ENCODE measurements at places on chromosomes 5 and 9.

GRCh38 chr9:76676857-76677256 is 87.4 kb upstream of the PCA3 start:
- DNase-seq = no peak

- no peak for DNase-seq
These were observed 75.0 kb upstream of the RAD23B start for GRCh38 chr9:107208121-107208520.

DNA sequence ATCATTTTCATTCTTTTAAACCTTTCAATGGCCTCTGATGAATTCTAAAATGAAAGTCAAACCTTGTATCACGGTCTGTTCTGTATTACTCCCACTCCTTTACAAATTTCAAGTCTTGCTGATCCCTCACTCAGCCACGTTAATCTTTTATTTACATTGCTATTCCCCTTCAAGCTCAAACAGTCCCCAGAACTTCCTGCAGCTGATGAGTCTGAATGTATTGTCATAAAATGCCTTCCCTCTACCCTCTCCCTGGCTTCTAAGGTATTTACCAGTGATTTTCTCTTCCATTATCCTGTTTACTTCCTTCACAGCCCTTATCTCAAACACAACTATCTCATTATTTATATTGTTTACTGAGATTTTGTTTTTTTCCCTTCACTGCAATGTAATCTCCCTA is 562.3 kb upstream of the C9orf72 start:
- no peak for DNase-seq

DNA sequence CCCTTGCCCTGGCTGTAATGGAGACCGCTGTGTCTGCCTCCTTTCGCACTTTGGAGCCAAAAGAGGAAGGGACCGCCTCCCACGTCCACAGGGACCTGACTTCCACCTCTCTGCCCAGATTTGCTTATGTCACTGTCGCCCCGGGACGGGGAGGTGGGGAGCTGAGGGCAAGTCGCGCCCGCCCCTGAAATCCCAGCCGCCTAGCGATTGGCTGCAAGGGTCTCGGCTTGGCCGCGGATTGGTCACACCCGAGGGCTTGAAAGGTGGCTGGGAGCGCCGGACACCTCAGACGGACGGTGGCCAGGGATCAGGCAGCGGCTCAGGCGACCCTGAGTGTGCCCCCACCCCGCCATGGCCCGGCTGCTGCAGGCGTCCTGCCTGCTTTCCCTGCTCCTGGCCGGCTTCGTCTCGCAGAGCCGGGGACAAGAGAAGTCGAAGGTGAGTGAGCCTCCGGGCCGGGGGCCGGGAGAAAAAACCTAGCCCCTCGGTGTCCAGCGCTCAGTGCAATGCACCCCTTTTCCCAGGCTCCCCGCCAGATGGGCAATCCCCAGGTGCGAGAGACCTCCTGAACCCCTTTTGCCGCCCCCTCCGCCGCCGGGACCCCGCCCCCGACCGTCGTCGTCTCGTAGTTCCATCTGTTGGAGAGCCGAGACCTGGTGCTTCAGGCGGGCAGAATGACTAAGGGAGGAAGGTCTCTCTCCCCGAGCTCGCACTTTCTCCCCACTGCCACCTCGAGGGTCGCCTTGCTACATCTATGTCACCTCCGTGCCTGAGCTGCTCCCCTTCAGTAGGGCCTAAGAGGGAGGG is at the start of gene GPX3:
Gene GPX3 (plus strand): TSS at position 288 of the 807 bp plus-strand sequence. CDS start 64 bp downstream, at position 352.
- peak; percentile 86 for DNase-seq

DNA sequence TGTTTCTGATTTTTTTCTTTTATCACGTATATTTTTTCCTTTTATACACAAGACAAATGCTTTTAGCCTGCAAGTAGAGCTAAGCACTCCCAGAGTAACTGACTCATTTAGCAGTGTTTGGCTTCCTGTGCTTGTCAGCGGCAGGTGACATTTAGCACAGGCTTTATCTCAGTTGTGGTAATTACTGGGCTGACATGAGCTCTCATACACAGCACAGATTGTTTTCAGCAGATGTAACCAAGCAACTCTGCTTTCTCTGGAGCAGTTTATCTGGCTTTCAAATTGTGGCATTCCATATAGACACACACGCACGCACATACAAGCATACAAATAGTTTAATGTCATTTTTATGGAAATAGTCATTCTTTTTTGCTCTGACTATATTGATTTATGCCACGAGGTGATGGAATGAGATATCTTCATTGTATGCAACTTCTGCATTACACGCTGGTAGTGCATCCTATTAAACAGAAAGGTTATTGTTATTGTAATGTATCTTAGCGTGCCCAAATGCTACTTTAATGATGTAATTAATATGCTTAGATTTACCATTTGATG is 379.0 kb upstream of the GRAMD2B start:
- no peak for DNase-seq

GRCh38 chr5:178121391-178122276 is 8.3 kb downstream of the N4BP3 start:
- DNase-seq = peak; percentile 86

DNA sequence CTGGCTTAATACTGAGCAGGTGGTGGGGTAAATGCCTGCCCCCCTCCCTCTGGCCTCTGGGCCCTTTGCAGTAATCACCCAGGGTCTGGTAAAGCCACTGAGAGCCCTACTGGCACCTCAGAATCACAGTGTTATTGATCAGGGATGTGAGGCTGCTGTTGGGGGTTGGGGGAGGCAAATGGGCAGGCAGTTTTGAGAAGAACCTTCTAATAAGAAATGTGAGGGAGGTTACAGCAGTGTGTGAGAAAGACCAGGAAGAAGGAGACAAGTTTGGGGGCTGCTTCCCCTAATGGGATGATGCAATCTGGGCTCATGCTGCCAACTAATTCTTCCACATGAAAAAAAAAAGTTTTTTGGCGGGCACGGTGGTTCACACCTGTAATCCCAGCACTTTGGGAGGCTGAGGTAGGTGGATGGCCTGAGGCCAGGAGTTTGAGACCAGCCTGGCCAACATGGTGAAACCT is 3.1 kb upstream of the B4GALT7 start:
- no peak for DNase-seq

GRCh38 chr9:75642522-75642921 is 248.0 kb upstream of the PCSK5 start:
- no peak for DNase-seq

- no peak for DNase-seq
These were observed 23.8 kb upstream of the SLC46A2 start for GRCh38 chr9:112914524-112914923.

DNA sequence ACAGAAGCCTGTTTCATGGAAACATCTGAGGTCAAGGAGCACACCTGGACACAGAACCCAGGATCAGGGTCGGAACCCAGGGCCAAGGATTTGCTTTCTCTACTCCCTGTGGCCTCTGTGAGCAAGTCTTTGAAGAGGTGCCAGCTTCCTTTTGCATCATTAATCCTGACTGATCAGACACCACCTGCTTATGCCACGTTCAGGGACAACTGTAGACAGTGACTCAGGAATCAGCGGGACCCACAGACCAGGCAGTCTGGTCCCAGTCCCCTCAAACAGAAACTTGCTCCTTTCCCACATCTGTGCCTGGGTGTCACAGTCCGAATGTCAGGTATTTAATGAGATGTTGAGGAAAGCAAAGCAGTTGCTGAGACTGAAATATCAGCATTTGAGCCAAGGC is 154.8 kb downstream of the SGCD start:
- no peak for DNase-seq

DNA sequence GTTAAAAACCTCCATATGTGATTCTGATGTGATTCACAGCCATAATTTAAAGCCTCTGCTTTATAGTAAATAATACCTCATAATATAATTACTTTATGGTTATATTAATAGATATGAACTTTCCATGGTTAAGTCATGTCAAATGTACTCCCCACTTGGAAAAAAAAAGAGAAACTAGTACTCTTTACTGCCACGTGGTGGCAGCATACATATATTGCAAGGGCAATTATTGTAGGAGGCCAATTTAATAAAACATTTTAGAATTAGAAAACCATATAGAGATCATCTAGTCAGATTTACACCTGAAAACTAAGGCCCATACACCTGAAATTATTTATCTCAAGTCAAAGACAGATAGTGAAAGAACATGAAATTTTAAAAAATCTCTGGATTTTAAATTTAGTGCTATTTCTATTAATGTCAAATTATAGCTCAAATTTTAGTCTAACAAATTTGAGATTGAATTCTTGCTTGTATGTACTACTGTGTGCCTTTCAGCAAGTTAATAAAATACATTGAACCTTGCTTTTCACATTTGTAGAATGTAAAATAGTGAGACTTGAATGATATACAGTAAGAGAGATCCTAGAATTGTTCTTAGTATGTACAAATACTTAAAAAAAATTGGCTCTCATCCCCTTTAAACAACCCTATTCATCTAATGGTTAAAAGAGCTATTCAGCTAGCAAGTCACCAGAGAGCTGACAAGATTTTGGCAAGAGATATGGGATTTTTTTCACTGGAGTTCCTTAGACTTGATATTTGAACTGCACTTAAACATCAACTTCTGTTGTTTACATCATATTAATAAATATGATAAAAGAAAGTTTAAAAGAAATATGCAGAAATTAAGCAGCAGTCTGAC is 603.8 kb downstream of the TLE4 start:
- DNase-seq = no peak

DNA sequence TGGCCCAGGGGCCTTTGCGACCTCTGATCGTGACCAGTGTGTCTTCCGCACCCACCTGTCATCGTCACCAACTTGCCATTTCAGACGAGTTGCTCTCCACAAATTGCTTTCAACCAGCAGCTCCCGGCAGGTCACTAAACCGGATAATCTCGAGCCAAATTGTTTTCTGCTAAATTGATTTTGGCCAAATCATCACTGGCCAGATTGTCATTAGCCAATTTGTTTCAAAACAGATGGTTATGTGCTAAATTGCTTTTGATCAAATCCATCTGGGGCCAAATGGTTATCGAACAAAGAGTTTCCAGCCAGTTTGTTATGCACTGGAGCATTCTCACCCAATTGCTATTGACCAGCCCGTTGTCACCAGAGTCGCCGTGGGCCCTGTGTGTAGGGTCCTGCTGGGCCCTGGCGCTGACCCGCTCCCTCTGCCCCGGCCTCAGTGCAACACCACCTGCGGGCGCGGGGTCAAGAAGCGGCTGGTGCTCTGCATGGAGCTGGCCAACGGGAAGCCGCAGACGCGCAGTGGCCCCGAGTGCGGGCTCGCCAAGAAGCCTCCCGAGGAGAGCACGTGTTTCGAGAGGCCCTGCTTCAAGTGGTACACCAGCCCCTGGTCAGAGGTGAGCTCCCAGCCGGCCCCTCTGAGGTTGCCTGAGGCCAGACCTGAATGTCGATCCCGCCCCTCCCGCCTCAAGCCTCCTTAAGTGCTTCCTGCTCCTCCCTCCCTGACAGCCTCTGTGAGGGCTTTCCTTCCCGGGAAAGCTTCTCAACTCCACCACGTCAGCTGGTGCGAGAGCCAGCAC is 35.6 kb downstream of the ADAMTSL2 start:
- no peak for DNase-seq

GRCh38 chr5:81724571-81724970 is 26.3 kb downstream of the SSBP2 start:
- no peak for DNase-seq

GRCh38 chr9:97419309-97419867 is 7.5 kb downstream of the TDRD7 start:
- DNase-seq = no peak

- DNase-seq = no peak
These were observed 416.5 kb upstream of the TLE4 start for GRCh38 chr9:79155308-79155707.

GRCh38 chr5:155872629-155873220 is 454.2 kb upstream of the SGCD start:
- DNase-seq = no peak

GRCh38 chr5:132876020-132876759 is 2.7 kb downstream of the LEAP2 start:
- no peak for DNase-seq
